Gastroesophageal sphincter (tissue), 4 donors: ENCODE measurements at places on chromosomes 3 and 15. TPM values are rescaled to one million over a fixed set of nuclear protein-coding genes. Genes with fewer than 3 reads are reported as not detected.
A peak's percentile ranks its signal among the peaks of the same experiment; 100 is the strongest.

DNA sequence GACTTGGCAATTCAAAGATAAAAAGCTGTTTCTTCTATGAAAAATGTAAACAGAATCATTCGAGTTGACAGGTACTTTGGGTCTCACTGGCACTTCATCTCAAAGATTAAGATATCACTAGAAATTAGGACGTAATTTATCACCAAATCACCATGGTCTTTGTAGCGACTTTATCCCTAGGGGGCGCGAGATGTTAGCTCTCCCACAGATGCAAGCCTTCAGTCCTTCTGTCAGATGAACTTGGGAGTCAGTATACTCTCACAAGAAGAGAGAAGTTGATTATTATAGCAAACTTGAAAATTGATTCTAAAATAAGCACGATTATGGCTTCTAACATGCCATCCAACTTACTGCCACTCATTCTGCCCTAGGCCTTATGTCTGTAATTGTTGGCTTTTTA lies 150.3 kb downstream of the ALCAM start:
- ATAC-seq: no peak

DNA sequence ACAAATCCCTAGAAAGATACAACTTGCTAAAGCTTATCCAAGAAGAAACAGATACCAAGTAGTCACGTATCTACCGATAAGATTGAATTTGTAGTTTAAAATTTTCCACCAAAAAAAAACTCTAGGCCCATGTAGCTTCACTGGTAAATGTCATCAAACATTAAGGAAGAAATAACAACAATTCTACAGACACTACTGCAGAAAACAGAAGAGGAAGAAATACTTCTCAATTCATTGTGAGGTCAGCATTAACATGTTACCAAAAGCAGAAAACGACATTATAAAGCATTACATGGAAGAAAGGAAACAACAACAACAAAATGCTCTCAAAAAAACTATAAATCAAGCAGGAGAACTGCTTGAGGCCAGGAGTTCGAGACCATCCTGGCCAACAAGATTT lies 27.5 kb upstream of the TM4SF19 start:
- no peak for ATAC-seq

DNA sequence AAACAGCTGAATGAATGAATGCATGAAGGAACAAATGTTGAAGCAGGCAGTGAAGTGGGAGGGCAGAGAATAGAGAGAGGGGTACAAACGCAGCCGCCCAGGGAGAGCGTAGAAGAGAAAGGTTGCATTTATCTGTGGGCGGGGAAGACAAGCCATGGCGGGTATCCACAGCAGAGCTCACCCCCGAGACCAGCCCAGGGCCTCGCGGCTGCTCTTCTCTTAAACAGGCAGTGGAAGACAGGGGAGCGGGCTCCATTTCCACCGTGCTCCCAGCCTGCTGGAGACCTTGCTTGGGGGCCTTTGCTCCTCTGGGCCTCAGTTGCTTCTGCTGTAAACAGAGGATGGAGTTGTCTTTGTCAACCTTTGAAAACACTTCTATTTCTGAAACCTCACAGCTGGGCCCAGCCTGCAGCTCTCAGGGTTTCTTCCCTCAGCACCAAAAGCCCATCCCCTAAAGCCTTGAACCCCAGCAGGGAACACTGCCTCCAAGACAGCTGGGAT lies 259.5 kb downstream of the UACA start:
- no peak for ATAC-seq

- ATAC-seq: peak; percentile 89
These were observed 74.5 kb downstream of the BFSP2 start for GRCh38 chr3:133474251-133474801.

DNA sequence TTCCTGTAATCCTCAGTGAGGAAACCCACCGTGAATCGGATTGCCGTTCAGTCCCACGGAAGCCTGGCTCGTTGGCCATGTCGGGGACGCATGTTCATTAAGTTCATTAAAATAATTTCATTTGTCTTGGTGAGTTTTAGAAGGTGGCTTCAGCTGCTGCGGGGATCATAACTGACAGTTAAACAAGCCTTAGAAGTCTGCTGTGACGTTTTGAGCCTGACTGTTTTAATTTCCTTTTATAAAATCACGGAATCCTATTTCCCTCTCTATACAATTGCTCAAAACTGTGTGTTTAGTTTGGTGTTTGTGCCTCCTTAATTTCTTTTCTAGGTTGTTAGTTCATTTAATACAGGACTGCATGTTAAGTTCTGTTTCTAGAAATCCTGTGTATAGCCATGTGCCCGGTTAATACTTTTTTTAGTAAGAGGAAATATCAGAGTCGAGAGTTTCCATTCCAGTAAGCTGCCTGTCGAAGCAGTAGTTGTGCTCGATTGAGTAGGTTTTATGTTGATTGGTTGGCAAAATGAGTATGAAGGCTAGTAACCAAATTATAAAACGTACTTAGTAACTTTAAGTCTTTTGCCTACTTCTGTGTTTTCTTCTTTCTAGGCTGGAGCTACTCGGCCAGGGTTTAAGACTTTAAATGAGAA lies 705 bp downstream of the NIPA2 start:
- no peak for ATAC-seq

GRCh38 chr15:30872341-30872748 lies 31.4 kb upstream of the FAN1 start:
- ATAC-seq: no peak

- ATAC-seq: peak; percentile 95
These were observed 252 bp upstream of the ARMC8 start for GRCh38 chr3:138186803-138187295.

SLCO3A1 gene
- 12.1 TPM for total RNA-seq
